NCI-H1105 treated with DMSO at 0.1 percent for 48 hours (cell line): ENCODE measurements at places on chromosomes 12 and 14.

GRCh38 chr12:115918763-115919162 lies 358.7 kb downstream of the MED13L start:
- no peak for DNase-seq

GRCh38 chr14:84670796-84671195 lies 859.1 kb upstream of the FLRT2 start:
- no peak for DNase-seq

DNA sequence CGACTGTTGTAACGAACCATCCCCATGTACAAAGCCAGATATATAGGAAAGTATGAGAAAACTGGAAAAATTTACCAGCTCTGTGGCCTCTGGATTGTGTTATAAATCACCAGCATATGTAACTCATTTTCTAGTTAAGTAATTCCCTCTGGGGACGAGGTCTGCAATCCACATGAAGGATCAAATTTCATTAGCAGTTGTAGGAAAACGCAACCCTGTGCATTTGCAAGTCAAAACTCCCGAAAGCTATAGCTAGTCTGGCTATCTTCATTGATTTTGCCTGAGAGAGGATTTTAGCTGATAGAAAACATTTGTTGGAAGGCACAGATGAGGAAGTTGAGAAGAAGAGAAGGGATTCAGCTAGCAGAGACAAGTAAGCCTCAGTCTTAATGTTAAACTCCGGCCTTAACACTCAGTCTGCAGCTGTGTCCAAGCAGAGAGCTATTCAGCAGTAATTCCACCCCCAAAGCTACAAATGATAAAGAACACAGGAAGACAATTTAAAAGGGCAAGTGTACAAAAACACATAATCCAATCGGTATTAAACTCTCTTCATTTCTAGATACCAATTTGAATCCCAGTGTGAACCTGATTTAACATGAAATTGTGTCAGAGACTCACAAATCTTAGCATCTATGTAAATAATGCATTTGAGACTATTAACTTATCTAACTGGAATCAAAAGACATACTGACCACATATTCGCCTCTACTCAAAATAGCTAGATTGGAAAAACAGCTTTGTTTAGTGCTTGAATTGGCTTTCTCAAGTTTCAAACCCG lies 54.2 kb upstream of the CERS5 start:
- peak; percentile 50 for DNase-seq

DNA sequence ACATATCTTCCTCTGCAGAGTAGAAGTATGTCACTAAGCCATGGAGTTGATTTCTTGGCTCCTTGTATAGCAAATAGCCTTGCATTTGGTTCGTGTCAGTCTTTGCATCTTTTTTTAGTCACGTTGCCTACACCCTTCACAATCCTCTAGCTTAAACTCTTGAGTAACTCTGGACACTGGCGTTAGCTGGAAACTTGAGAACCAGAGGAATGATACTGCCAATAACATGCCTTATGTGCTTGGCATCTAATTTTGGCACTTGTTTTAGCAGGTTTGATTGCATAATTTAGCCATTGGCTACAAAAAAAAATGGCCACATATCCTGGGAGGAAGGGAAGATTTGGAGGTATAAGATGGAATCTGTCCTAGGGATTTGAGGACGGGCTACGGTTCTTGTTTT lies 136.2 kb downstream of the ETV6 start:
- no peak for DNase-seq

DNA sequence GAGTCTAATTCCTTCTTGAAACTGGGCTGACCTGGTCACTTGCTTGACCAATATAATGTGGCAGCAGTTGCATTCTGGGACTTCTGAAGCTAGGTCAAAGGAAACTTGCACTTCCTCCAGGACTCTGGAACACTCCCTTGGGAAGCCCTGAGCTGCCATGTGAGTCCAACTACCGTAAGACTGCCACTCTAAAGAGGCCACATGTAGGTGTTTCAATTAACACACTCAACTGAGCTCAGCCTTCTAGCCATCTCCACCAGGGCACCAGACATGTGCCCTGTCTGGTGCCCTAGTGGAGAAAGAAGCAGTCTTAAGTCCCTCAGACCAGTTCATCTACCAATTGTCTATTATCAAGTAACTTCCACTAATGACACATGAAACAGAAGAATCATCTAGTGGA lies 6.1 kb upstream of the TEP1 start:
- DNase-seq: no peak

- no peak for DNase-seq
Observed at GRCh38 chr12:49990273-49990672, 17.5 kb downstream of the AQP6 start.

DNA sequence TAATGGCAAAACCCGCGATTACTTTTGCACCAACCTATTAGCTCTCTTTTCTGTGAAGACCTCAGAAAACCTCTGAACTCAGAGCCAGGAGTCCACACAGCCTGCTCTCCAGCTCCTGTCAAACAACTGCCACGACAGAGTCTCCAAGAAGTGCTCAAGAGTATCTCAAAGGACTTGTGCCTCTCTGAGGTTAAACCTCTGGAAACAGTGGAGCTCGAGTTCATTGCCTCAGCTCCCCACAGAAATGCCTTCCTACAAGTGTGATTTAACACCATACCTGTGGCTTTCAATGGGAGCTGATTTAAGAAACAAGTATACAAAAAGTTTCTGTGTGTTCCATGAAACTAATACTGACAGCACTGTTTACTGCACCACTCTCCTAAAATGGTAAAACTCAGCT lies 20.1 kb downstream of the ACTN1 start:
- DNase-seq: no peak

GRCh38 chr12:23211384-23212320 lies 586.7 kb downstream of the ETNK1 start:
- DNase-seq: no peak
